ENCODE measurements at places on chromosomes 2 and 18.
A peak's percentile ranks its signal among the peaks of the same experiment; 100 is the strongest.

- DNase-seq = no peak
Observed at GRCh38 chr18:62964432-62964831, 249.1 kb downstream of the PHLPP1 start.

GRCh38 chr2:218859988-218860831 lies 605 bp downstream of the WNT6 start:
- DNase-seq = peak; percentile 42

GRCh38 chr2:120702801-120703200 lies 32.9 kb upstream of the GLI2 start:
- no peak for DNase-seq

DNA sequence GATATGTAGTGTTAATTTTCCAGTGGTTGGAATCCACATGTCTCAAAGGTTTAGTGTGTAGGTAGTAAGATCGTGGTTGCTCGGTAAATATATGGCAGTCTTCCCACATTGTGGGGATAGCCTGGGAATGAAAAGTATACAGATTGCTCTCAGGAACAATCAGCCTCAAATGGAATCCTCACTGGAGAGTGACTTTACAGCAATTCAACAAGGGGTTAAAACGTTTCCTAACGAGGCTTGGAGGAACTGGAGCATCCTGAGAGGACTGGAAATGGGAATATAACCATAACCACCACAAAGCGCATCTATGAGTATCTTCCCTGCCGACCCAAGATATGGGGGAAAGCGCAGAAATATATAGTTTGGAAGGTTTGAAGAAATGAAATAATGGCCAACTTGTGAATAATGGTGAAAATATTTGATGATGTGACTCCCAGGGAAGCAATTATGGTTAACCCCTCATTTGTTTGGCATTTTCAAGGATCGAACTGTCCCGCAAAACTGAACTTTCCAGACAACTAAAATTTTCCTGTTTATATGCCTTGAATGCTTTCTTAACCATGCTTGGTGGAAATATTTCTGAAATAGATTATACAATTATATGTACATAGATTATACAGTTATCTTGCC lies 100.7 kb upstream of the FOSL2 start:
- no peak for DNase-seq

- DNase-seq = peak; percentile 94
Observed at GRCh38 chr2:70141212-70141901, 49.5 kb downstream of the C2orf42 start.

GRCh38 chr2:37916512-37917082 lies 8.5 kb upstream of the RMDN2 start:
- DNase-seq = no peak

GRCh38 chr2:65354773-65355172 lies 77.6 kb downstream of the SPRED2 start:
- no peak for DNase-seq

- no peak for DNase-seq
Observed at GRCh38 chr2:86199834-86200177, 549 bp downstream of the MRPL35 start.

- DNase-seq = no peak
Observed at GRCh38 chr18:59910967-59911366, 11.2 kb downstream of the PMAIP1 start.

- no peak for DNase-seq
Observed at GRCh38 chr2:152037743-152038435, 61.0 kb downstream of the CACNB4 start.

GRCh38 chr2:10957391-10957790 lies 45.7 kb downstream of the KCNF1 start:
- DNase-seq = no peak

- DNase-seq = no peak
Observed at GRCh38 chr2:8086796-8087479, 594.9 kb upstream of the ID2 start.

GRCh38 chr2:121486191-121486790 lies 44.4 kb upstream of the RNU4ATAC start:
- no peak for DNase-seq

- no peak for DNase-seq
Observed at GRCh38 chr2:96225016-96225533, 16.4 kb upstream of the STARD7 start.

- no peak for DNase-seq
Observed at GRCh38 chr2:6937157-6937556, 19.9 kb downstream of the RNF144A start.

GRCh38 chr2:227461811-227462461 lies 10.0 kb upstream of the AGFG1 start:
- DNase-seq = no peak

DNA sequence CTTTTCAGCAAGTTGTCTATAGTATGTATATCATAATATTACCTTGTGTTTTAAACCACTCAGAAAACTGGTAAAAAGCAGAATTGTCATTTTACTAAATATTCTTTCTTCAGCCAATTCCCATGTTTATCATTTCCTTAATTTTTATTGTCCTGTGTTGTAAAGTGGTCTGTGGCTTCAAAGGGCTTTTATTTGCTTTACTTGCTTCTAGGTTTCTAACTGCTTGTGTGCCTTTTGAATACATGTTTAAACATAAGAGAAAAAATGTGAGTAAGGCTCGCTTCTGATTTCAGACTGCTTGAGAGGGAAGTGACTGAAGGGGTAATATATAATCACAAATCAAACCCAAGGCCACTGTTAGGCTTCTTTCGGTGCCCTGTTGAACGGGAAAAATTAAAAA lies 407.5 kb upstream of the NRP2 start:
- DNase-seq = no peak

GRCh38 chr2:4047961-4048891 lies 344.9 kb downstream of the DCDC2C start:
- no peak for DNase-seq

DNA sequence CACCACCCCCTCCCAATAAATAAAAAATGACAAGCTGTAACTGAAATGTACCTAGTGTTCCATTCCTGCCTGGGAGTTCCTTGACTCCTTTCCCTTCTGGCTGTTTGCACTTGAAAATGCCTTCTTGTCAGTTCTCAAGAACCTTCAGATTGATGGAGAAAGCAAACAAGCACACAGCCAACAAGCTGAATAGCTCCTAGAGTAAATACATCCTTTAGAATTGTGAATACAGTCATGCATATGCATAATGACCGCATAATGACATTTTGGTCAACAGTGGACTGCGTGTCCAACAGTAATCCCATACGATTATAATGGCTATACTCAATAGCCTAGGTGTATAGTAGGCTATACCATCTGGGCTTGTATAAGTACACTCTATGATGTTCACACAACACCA lies 97.0 kb downstream of the LYPD6 start:
- no peak for DNase-seq

GRCh38 chr2:128196471-128196931 lies 105.5 kb downstream of the UGGT1 start:
- no peak for DNase-seq

DNA sequence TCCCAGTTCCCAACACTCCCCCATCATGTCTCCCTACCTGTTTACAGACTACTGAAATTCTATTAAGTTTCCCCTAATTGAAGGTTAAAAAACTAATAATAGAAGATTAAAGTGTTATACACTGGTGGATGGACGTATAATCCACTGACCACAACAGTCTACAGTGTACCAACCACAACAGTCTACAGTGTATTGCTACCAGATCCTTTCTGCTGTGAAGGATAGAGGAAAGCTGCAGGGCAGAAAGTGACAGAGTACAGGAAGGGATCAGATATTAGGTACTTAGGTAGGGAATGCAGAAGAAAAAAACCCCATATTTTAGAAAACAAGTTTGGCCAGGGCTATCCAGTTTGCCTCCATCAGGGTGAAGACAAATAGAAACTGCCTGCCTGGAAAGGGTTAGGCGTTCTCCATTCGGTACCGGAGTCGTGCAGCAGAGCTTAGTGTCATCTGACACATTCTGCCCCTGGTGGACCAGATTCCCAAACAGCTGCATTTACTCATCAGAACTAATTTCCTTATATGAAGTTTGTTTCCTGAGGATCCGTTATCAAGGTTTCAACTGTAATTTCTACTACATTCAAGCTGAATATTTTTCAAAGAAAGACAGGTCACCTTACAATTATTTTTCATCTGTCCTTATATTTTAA lies 49.9 kb downstream of the KLF7 start:
- DNase-seq = no peak
